Activated CD8-positive, alpha-beta memory T cell treated with anti-CD3 and anti-CD28 coated beads for 36 hours (primary cell): ENCODE measurements at places on chromosomes 4 and X. TPM values are rescaled to one million over a fixed set of nuclear protein-coding genes. Genes with fewer than 3 reads are reported as not detected.

SPANXB1 gene
- total RNA-seq = not detected

COX7B2 gene
- total RNA-seq = not detected

REELD1 gene
- total RNA-seq = 0.08 TPM

AFM gene
- not detected for total RNA-seq

FAM50A gene
- total RNA-seq = 73.2 TPM
